ENCODE measurements at places on chromosomes 16 and 17. TPM values are rescaled to one million over a fixed set of nuclear protein-coding genes. Genes with fewer than 3 reads are reported as not detected.

GRCh38 chr16:51971184-51971583 lies 575.8 kb downstream of the TOX3 start:
- H3K27me3 ChIP-seq = no peaks in the 10 kb centered on the region
- no peak overlapping the region for H3K27ac ChIP-seq
- no peaks in the 10 kb centered on the region for H3K36me3 ChIP-seq

DNA sequence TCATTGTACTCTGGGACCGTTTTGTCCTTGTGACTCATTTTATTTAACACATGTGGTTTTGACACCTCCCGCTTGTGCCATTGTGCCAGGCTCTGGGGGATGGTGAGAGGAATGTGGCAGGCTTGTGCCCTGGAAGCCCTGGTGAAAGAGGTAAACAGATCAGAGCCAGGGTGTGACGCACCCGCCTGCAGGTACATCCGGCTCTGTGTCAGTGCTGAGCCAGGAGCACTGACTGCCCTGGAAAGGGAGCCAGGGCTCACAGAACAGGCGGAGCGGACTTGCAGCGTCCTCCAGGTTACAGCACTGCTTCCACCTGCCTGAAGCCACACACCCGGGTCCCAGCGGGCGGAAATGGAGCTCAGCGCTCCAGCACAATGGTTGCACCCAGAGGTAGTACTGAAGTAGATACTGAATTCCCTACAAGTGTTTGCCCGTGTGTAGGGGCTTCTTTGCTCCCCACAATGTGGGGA lies 30.6 kb downstream of the CDRT15 start:
- no peaks in the 10 kb centered on the region for H3K27me3 ChIP-seq
- no peak overlapping the region for H3K4me3 ChIP-seq
- H3K27ac ChIP-seq = 0 out of 2 replicates have a peak overlapping the region, but pooled peaks have one; percentile 28
- peaks cover 4% of the 10 kb centered on the region for H3K4me1 ChIP-seq
- H3K36me3 ChIP-seq = peaks cover 17% of the 10 kb centered on the region

GRCh38 chr17:11264183-11264871 lies 23.3 kb downstream of the SHISA6 start:
- H3K36me3 ChIP-seq = peaks cover 84% of the 10 kb centered on the region
- H3K4me1 ChIP-seq = 0 out of 2 replicates have a peak, but pooled peaks cover 3% of the 10 kb centered on the region
- DNase-seq = no peak
- H3K27ac ChIP-seq = no peak overlapping the region
- H3K4me3 ChIP-seq = no peak overlapping the region

Gene TNS4
- total RNA-seq = 0.87 TPM

Gene EPX
- total RNA-seq = not detected

GRCh38 chr16:89147085-89147817 lies 24.3 kb upstream of the CDH15 start:
- no peaks in the 10 kb centered on the region for H3K4me1 ChIP-seq
- no peak for DNase-seq
- H3K27me3 ChIP-seq = no peaks in the 10 kb centered on the region
- H3K36me3 ChIP-seq = peaks cover 51% of the 10 kb centered on the region

Gene KRT40
- not detected for total RNA-seq

DNA sequence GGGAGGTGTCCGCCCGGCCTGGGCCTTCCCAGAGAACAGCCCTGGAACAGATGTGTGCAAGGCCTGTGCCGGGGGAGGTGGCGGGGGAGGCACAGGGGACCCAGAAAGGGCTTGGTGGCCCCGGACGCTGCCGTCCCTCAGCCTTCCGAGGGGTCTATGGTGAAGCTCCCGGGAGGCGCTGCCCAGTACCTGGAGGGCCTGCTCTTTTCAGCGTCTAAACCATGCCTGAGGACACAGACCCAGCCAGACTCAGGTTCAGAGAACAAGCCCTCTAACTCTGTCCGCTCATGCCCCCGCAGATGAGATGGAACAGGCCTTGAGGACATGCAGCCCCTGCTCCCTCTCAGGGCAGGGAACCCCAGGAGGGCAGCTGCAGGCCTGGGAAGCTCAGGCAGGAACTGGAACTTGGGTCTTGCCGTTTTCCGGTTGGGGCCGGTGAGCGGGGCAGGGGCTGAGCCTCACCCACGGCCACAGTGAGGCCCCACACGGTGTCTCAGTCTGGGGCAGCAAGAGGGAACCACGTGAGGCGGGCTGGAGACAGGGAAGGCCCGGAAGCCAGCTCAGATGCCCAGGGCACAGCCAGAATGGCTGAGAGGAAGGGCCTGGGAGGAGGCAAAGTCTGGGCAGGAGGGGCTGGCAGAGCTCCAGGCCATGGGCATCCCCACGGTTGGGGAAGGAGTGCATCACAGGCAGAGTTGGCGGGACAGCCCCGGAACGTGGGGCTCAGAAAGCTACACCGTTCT lies 12.5 kb downstream of the SLC16A3 start:
- peak overlapping the region; percentile 32 for H3K27ac ChIP-seq
- no peak for DNase-seq
- peaks cover 4% of the 10 kb centered on the region for H3K4me1 ChIP-seq
- H3K4me3 ChIP-seq = no peak overlapping the region

GRCh38 chr17:8828517-8828875 lies 29.3 kb upstream of the MFSD6L start:
- no peaks in the 10 kb centered on the region for H3K27me3 ChIP-seq
- no peak overlapping the region for H3K4me3 ChIP-seq
- H3K27ac ChIP-seq = no peak overlapping the region

Gene CCL16
- not detected for total RNA-seq

Measured in WTC11 (cell line).